ENCODE measurements at places on chromosomes 1 and 21. TPM values are rescaled to one million over a fixed set of nuclear protein-coding genes. Genes with fewer than 3 reads are reported as not detected.

NES gene
- total RNA-seq: 37.9 TPM

EXTL1 gene
- total RNA-seq: 2.3 TPM

- H3K27ac ChIP-seq: no peak overlapping the region
- H3K36me3 ChIP-seq: no peaks in the 10 kb centered on the region
- no peak for DNase-seq
- H3K4me1 ChIP-seq: peaks cover 8% of the 10 kb centered on the region
- H3K27me3 ChIP-seq: no peaks in the 10 kb centered on the region
- no peak overlapping the region for H3K4me3 ChIP-seq
These were observed 8.3 kb upstream of the CFAP45 start for GRCh38 chr1:159908031-159908940.

DNA sequence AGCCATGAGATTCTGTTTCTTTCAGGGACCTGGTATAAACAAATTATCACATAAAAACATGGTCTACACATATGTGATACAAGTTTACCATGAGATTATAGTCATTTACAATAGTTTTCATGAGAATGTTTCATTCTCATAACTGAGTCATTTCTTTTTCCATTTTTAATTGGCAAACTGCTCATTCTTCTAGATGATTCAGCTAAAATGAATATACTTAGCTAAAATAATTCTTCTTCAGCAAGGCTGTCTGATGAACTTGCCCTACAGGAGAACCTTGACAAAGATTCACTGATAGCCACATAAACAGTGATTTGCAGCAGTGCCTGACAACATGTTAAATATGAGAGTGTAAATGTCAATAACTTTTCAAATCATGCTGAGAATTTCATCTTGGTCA, 253.2 kb downstream of the FMN2 start:
- no peaks in the 10 kb centered on the region for H3K27me3 ChIP-seq
- H3K36me3 ChIP-seq: no peaks in the 10 kb centered on the region
- no peak overlapping the region for H3K27ac ChIP-seq
- no peak for DNase-seq

GRCh38 chr1:155223047-155223446, 14.6 kb downstream of the MTX1 start:
- no peak overlapping the region for H3K4me3 ChIP-seq
- DNase-seq: no peak
- peaks cover 6% of the 10 kb centered on the region for H3K36me3 ChIP-seq
- no peaks in the 10 kb centered on the region for H3K27me3 ChIP-seq
- H3K4me1 ChIP-seq: peaks cover 28% of the 10 kb centered on the region
- H3K27ac ChIP-seq: no peak overlapping the region

- no peaks in the 10 kb centered on the region for H3K27me3 ChIP-seq
- H3K36me3 ChIP-seq: peaks cover 27% of the 10 kb centered on the region
- no peak for DNase-seq
- no peak overlapping the region for H3K27ac ChIP-seq
- no peak overlapping the region for H3K4me3 ChIP-seq
- H3K4me1 ChIP-seq: peaks cover 14% of the 10 kb centered on the region
These were observed 13.6 kb downstream of the ATP1B1 start for GRCh38 chr1:169120066-169120465.

- DNase-seq: no peak
- no peak overlapping the region for H3K4me3 ChIP-seq
- H3K4me1 ChIP-seq: no peaks in the 10 kb centered on the region
- H3K36me3 ChIP-seq: no peaks in the 10 kb centered on the region
- H3K27me3 ChIP-seq: no peaks in the 10 kb centered on the region
These were observed 6.9 kb upstream of the HPDL start for GRCh38 chr1:45319761-45320160.

GRCh38 chr1:247385283-247385682, 30.7 kb upstream of the NLRP3 start:
- no peak for DNase-seq
- no peak overlapping the region for H3K27ac ChIP-seq
- no peaks in the 10 kb centered on the region for H3K4me1 ChIP-seq
- H3K4me3 ChIP-seq: no peak overlapping the region
- H3K27me3 ChIP-seq: no peaks in the 10 kb centered on the region
- H3K36me3 ChIP-seq: no peaks in the 10 kb centered on the region

GRCh38 chr1:188429386-188429785, 1600.6 kb downstream of the PLA2G4A start:
- H3K4me3 ChIP-seq: no peak overlapping the region
- no peaks in the 10 kb centered on the region for H3K4me1 ChIP-seq
- H3K27ac ChIP-seq: no peak overlapping the region
- DNase-seq: no peak

GRCh38 chr1:16087733-16088132, 14.3 kb upstream of the FAM131C start:
- H3K4me1 ChIP-seq: peaks cover 9% of the 10 kb centered on the region
- H3K4me3 ChIP-seq: no peak overlapping the region
- no peaks in the 10 kb centered on the region for H3K36me3 ChIP-seq
- no peak overlapping the region for H3K27ac ChIP-seq

DNA sequence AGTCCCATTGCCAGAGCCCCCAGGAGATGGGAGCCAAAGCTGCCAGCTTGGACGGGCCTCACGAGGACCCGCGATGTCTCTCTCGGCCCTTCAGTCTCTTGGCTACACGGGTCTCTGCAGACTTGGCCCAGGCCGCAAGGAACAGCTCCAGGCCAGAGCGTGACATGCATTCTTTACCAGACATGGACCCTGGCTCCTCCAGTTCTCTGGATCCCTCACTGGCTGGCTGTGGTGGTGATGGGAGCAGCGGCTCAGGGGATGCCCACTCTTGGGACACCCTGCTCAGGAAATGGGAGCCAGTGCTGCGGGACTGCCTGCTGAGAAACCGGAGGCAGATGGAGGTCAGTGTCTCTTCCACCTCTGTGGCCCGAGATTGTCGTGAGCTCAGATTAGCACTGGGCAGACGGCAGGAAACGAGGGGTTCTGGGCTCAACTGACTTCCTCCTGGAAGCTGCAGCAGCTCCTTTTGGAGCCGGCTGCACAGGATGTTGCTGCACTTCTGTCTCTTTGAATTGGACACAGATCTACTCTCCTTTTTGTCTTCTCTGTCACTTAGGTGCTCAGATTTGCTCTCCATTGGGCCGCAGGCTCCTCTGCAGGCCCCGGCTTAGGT, 68.0 kb downstream of the DISC1 start:
- no peak overlapping the region for H3K27ac ChIP-seq
- DNase-seq: no peak
- no peaks in the 10 kb centered on the region for H3K27me3 ChIP-seq
- H3K4me3 ChIP-seq: no peak overlapping the region
